ENCODE measurements at places on chromosomes 6 and 20.

GRCh38 chr6:119186490-119186889 is 108.0 kb upstream of the FAM184A start:
- no peak for DNase-seq

GRCh38 chr20:60306551-60306950 is 348.3 kb downstream of the CDH26 start:
- no peak for DNase-seq

DNA sequence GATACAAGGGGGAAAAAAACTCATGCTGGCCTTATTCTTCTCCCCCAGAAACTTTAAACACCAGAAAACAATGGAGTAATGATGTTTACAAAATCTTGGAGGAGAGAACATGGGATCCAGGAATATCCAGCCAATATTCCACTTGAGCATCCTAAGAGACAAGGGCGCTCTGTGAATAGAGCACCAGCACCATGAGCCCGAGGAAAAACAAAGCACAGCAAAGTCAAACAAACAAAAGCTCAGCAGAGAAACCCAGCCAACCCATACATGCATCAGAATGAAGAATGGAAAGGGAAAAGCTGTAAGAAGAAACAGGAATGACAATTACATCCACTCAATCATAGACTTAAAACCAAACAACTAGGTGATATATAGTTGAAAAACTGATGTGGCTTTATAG is 4.6 kb upstream of the NAA20 start:
- no peak for DNase-seq

GRCh38 chr20:13331536-13331935 is 110.5 kb downstream of the ISM1 start:
- DNase-seq, result no peak

DNA sequence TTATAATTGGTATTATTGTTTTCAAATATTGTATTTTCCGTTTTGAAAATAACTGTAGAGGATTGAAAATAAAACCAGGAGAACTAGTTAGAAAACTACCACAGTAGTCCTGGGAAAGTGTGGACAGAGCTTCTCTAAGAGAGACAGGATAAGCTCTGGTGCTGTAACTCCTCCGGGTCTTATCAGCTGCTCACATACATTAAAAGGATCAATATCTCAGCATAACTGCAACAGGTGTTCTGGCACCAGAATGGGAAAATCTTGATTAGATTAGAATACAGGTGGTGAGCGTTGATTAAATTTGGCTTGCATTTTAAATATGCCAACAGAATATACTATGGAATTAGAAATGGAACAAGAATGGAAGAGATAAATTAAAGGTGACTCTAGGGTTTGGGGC is 1138.9 kb upstream of the ADGRB3 start:
- no peak for DNase-seq

- no peak for DNase-seq
Observed at GRCh38 chr20:15643713-15644112, 929.5 kb downstream of the KIF16B start.
